Small intestine (tissue), 16 donors: ENCODE measurements at places on chromosomes 4 and X.

GRCh38 chrX:153061732-153062131 is 5.5 kb downstream of the PNMA3 start:
- DNase-seq: no peak

DNA sequence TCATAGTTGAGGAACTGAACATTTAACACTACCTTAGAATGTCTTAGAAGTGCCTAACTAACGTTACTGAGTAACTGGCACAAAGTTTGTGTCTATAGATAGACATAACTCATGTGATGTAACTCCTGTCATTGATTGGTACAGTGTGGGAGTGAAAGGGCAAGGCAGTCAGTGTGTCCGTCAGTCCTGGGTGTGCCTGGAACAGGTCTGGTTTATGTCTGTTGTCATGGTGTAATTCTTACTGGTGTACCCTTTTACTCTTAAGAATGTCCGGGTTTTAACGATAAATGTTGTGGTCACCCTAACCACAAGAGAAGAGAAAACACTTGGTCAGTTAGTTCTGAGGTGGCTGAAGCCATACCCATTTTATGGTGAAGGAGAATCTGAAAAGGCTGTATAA is 93.1 kb upstream of the ESX1 start:
- peak; percentile 2 for DNase-seq

- DNase-seq: no peak
Measured at GRCh38 chrX:6225288-6225910, 3.3 kb downstream of the NLGN4X start.

- DNase-seq: no peak
Measured at GRCh38 chr4:7147661-7148310, 44.6 kb upstream of the SORCS2 start.

- DNase-seq: no peak
Measured at GRCh38 chrX:86215260-86215659, 67.0 kb downstream of the DACH2 start.

DNA sequence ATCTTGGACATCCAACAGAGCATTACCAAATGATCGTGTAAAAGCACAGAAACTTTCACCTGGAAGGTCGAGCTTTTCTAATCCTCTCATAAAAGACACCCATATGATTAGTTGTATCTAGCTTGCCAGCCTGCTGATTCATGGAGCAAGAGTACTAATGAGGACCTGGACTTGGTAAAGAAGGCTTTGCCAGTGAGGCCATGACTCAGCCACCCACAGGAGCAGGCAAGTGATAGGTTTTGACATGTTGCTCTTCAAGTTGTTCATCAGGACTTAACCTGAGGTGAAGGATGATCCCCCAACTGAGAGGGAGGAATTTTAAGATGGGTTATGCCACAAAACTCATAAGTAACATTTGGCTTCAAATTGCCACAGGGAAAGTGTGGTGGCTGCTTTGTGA is 24.7 kb upstream of the EPGN start:
- DNase-seq: no peak

- no peak for DNase-seq
Measured at GRCh38 chr4:165542476-165542875, 163.7 kb downstream of the CPE start.

- DNase-seq: no peak
Measured at GRCh38 chr4:55928846-55929245, 19.9 kb upstream of the CEP135 start.

GRCh38 chrX:17737986-17738713 is 857 bp downstream of the SCML1 start:
- DNase-seq: peak; percentile 55

DNA sequence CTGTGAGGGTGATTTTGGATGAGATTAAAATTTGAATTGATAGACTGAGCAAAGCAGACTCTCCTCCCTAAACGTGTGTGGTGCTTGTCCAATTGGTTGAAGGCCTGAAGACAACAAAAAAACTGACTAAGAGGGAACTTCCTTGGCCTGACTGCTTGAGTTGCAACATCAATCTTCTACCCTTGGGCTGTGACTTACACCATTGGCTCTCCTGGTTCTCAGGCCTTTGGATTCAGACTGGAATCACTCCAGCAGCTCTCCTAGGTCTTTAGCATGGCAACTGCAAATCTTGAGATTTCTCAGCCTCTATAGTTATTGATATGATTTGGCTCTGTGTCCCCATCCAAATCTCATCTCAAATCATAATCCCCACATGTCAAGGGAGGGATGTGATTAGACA is 49.7 kb upstream of the IGFBP7 start:
- no peak for DNase-seq

- DNase-seq: peak; percentile 58
Measured at GRCh38 chr4:71074452-71075299, 81.2 kb downstream of the DCK start.

DNA sequence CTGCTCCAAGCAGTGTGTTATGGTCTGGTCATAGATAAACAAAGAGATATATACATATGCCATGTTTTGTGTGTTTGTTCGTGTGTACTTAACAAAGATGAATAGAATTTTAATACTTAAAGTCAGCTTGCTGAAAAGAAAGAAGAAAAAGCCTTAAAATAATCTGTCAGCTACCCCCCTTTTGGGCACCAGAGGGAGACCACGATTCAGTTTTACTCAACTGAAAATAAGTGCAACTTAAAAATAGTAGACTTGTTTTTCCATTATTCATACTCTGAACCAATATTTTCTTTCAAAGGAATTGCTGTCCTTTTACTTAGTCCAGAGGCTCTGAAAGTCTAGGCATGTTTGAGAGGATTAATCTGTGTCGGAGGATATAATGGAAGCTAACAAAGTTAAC is 181.7 kb upstream of the AGTR2 start:
- DNase-seq: no peak

- DNase-seq: no peak
Measured at GRCh38 chrX:10041383-10041782, 74.2 kb downstream of the CLDN34 start.

GRCh38 chr4:137688651-137689050 is 156.4 kb upstream of the PCDH18 start:
- no peak for DNase-seq

DNA sequence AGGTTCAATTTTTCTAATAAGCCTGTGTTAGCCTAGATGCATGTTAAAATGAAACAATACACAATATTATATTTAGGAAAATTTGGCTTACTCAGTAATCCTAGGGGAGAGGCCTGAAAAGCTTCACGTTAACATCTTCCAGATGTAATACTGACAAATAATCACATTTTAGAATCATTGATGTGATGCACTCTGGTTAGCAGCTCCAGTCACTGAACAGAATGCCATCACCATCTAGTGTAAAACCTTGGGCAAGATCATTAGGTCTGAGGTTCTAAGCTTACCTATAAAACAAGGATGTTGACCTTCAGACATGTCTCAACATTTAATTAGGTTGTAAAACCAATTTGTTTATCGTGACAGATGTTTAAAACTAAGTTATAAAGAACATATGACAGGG is 1704.8 kb downstream of the STIM2 start:
- DNase-seq: no peak

- no peak for DNase-seq
Measured at GRCh38 chr4:96654045-96654444, 814.2 kb downstream of the PDHA2 start.

DNA sequence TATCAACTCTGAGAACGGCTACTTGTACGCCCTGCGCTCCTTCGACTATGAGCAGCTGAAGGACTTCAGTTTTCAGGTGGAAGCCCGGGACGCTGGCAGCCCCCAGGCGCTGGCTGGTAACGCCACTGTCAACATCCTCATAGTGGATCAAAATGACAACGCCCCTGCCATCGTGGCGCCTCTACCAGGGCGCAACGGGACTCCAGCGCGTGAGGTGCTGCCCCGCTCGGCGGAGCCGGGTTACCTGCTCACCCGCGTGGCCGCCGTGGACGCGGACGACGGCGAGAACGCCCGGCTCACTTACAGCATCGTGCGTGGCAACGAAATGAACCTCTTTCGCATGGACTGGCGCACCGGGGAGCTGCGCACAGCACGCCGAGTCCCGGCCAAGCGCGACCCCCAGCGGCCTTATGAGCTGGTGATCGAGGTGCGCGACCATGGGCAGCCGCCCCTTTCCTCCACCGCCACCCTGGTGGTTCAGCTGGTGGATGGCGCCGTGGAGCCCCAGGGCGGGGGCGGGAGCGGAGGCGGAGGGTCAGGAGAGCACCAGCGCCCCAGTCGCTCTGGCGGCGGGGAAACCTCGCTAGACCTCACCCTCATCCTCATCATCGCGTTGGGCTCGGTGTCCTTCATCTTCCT is 2.7 kb downstream of the PCDH10 start:
- DNase-seq: peak; percentile 20

- DNase-seq: no peak
Measured at GRCh38 chrX:21764008-21764407, 6.1 kb upstream of the SMPX start.

GRCh38 chrX:20653070-20653469 is 386.4 kb upstream of the RPS6KA3 start:
- DNase-seq: no peak

- peak; percentile 44 for DNase-seq
Measured at GRCh38 chrX:71366674-71367256, 608 bp downstream of the TAF1 start.

DNA sequence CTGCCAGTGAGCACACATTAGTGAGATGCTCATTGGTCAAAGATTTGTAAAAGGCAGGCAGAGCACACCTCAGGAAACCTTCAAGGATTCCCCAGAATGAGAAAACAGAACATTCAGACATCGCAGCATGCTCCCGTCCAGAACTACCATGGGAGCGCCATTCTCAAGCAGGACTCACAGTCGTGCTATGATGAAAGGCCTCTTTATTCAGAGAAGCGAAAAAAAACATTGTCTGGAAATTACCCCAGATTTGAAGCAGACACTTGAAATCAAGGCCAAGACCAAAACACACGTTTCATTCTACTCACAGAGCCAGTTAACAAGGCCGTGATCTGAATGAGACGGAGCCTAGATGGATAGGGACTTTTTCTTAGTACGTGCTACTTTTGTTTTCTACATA is 961.8 kb upstream of the TENM3 start:
- no peak for DNase-seq

- no peak for DNase-seq
Measured at GRCh38 chr4:158010361-158010760, 162.5 kb downstream of the GASK1B start.

DNA sequence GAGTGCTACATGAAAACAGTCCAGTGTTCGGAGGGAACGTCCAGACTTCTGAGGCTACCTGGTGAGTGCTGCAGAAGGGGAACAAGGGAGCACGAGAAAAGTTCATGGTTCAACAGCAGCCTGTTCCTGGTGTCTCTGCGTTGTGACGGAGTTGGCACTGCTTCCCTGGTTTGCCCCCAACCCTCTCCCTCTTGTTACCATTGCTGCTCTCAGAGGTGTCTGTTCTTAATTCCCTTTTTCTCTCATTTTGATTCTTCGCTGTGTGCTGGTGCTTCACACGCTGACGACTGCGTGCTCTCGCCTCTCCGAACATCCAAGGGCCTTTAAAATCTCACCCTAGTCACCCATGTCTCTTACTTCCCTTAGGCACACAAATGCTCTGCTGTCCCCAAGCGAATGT is 1.6 kb upstream of the FAM149A start:
- no peak for DNase-seq

GRCh38 chr4:121050300-121050699 is 22.0 kb downstream of the NDNF start:
- DNase-seq: peak; percentile 39

DNA sequence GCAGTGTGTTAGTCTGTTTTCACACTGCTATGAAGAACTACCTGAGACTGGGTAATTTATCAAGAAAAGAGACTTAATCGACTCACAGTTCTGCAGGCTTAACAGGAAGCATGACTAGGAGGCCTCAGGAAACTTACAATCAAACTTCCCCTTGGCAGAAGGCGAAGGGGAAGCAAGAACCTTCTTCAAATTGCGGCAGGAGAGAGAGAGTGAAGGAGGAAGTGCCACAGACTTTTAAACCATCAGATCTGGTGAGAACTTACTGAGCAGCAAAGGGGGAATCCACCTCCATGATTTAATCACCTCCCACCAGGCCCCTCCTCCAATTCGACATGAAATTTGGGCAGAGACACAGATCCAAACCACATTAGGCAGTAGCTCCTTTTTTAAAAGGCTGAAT is 59.2 kb upstream of the LEF1 start:
- DNase-seq: no peak

- DNase-seq: no peak
Measured at GRCh38 chr4:170428929-170429328, 339.2 kb upstream of the AADAT start.

DNA sequence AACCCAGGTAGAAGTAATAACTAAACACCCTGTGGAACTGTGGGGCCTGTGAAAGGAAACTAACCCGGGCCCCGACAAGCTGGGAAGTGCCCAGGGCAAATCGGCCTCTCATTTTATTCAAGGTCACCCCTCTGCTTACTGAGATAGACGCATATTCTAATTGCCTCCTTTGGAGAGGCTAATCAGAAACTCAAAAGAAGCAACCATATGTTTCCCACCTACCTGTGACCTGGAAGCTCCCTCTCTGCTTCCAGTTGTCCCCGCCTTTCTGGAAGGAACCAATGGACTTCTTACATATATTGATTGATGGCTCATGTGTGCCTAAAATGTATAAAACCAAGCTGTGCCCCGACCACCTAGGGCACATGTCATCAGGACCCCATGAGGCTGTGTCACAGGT is 23.1 kb upstream of the DHRSX start:
- no peak for DNase-seq

GRCh38 chrX:38649674-38650647 is 88.6 kb downstream of the TSPAN7 start:
- no peak for DNase-seq

- DNase-seq: no peak
Measured at GRCh38 chr4:74362347-74362746, 2.6 kb upstream of the EREG start.

DNA sequence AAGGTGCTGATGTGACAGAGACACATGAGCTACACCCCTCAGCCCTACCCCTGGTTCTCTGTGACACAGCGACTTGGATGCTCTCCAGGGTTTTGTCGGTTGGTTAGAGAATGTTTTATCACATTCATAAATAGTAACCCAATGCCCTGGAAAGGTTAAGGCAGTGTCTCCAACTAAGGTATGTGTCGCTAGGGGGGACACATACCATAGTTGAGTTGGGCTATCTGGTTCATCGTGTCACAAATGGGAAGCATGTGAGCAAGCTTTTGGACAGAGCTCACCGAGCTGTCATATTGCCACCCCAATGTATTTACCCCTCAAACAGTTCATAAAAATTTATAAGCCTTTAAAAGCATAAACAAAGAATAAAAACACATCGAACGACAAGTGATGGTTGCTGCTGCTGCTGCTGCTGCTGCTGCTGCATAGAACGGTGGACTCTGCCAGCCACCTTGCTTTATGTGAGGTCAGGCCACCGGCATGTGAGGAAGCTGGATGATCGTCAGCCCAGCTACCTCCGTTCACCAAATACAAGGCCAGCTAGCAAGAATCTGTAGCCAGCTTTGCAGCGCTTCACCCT is 55.9 kb downstream of the STOX2 start:
- DNase-seq: peak; percentile 7

- no peak for DNase-seq
Measured at GRCh38 chr4:21991562-21991961, 43.0 kb upstream of the KCNIP4 start.

- no peak for DNase-seq
Measured at GRCh38 chrX:134849390-134849789, 141.4 kb upstream of the SMIM10 start.
